ENCODE measurements at places on chromosomes 1 and 21. TPM values are rescaled to one million over a fixed set of nuclear protein-coding genes. Genes with fewer than 3 reads are reported as not detected.

DNA sequence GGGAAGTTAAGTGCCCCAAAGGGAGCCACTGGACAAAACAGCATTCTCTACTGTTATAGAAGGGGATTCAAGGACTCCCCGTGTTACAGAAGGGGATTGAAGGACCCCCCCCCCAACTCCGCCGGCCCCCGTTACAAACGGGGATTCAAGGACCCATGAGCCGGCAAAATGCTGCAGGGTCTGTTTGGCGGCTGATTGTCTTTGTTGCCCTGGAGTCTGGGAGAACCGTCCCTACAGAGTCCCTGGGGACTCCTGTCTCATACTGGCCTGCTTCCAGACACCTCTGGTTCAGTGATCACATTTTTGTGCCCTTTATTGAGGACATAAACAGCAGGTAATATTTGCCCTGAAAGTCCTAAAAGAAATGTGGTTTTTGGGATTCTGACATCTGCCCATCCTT lies 96.4 kb downstream of the SYF2 start:
- DNase-seq = no peak

DNA sequence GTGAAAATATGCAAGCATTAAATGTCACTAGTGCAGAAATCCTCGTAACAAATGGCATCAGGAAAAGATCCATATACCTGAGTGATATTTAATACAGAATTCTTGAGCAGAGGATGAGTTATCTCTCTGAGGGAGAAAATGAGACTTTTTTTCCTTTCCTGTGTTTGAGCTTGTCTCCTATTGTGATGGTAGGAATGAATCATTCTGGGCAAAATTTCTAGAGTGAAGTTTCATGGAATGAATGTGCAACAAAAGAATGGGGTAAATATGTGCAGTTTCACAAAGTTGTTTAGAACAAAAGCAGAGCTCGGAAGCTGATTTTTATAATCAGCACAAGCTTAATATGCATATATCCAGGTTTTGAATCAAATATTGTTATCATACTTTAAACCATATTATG lies 4.6 kb downstream of the CTPS1 start:
- DNase-seq = no peak

DNA sequence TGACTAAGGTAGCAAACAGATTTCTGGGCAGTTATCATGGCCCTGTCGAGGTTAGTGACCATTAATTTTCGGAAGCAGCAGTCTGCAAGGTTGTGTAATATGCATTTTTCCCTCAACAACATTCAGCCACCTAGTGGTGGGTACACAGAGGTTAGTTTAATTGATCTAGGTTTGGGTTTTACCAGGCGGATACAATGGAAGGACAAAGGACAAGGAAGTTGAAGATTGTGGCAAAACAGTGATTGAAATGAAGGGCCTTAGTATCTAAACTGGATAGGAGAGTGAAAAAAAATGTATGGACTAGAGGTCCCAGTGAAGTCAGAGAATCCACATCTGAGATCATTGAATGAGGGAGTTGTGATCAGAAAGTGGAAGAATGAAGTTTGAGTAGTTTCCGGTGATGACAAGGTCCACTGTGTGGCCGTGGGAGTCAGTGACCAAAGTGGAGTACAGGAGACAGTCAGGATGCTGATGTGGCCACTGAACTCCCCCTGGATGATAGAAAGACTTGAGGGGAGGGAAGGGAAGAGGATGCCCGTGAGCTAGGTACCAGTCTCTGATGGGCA lies 2.8 kb downstream of the ARMH1 start:
- DNase-seq = no peak

- DNase-seq = no peak
Observed at GRCh38 chr1:206579747-206580437, 32.4 kb downstream of the EIF2D start.

DNA sequence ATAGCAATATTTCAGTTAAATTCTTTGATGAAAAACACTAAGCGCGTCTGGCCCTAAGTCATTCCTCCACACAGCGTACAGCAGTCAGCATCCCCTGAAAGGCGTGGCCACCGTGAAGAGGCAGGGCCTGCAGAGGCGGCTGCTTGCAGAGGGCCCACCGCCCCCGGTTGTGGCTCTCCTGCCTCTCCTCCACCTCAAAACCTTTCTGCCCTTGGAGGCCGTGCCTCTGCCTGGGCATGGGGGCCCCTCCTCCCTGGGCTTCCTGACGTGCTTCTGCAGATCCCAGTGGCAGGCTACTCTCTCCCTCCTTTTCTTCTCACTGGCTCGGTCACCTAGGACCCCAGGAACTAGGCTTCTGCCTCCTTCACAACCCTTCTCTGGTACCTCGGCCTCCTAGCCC lies 16.2 kb downstream of the CLSTN1 start:
- DNase-seq = no peak

- DNase-seq = no peak
Observed at GRCh38 chr21:34077888-34078287, 4.5 kb downstream of the MRPS6 start.

The PIGR gene
- 0.16 TPM for total RNA-seq

The FCRL6 gene
- total RNA-seq = 0.80 TPM

The RTCA gene
- total RNA-seq = 17.0 TPM

The PGLYRP3 gene
- total RNA-seq = not detected
